ENCODE measurements at places on chromosomes 11 and 22.

- DNase-seq = no peak
Observed at GRCh38 chr22:44276706-44277356, 35.9 kb downstream of the SHISAL1 start.

DNA sequence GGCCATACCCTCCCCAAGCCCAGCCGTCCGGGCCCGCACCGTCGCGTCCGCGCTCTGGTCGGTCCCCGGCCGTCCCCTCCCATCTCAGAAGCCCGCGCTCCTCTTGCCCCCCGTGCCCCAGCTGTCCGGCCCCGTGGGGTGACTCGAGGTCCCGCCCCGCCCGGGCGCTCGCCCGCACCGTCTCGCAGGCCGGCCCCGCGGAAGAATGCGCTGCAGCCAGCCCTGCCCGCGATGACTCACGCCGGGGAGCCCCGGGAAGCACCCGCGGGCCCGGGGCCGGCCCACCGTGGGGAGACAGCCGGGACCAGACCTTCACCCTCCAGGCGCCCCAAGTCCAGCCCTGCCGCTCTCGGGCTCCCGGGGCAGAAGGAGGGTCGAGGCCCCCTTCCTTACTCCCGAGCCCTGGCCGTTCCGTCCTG is 320 bp upstream of the PHLDA2 start:
- DNase-seq = no peak

DNA sequence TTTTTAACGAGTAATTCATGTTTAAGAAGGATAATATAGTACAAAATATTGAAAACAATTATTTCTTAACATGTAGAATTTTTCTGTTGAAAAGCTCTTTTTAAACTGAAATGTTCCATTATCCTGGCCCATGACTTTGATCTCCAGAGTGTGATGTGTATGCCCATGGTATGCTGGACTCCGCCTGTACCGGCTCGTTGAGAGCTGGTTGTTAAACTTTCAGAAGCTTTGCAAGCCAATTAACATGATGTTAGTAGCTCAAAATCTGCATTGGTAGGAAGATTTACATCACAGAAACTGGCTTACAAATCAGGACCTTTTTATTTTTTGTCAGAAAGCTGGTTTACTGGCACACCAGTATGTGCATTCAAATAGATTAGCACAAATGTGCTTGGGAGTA is 15.0 kb downstream of the SIK2 start:
- no peak for DNase-seq

DNA sequence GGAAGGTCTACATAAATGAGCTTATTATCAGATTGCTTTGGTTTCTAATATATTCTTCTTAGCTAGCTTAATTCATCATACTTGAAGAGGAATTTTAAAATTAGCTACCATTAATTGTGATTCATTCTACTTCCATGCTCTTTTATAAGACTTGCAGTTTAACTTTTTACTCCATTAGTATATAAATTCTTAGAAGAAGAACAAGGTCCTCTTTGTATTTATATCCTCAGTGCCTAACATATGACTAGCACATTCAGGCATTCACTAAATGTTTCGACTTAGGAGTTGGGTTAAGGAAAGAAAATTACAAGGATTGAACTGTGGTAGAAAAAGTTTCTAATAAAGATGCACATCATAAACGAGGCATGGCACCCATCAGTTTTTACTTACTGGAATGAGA is 1135.5 kb downstream of the JRKL start:
- no peak for DNase-seq

DNA sequence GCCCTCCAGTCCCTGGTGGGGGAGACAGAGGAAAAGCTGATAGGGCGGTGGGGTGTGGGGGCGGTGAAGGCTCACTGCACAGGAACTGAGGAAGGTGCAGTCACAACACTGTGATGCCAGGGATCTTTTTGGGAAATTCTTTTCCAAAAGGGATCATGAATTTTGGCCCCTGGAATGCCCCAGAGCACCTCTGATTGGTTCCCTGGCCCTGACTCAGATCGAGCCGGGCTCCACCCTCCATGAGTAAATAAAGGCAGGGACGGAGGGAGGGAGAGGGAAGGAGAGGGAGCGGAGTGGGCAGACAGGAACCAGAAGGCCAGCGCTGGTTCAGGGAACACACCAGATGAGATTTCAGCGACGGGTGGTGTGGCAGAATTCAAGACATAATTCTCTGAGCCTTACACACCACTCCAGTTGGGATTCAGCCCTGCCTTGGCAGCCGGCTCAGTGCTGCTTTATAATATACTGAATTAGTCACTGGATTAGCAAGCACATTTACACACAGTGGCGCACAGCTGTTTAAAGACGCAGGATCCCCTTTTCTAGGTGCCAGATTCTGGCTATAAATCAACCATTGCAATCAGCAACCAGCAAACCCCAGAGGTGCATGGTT is 80.3 kb downstream of the ETS1 start:
- no peak for DNase-seq

DNA sequence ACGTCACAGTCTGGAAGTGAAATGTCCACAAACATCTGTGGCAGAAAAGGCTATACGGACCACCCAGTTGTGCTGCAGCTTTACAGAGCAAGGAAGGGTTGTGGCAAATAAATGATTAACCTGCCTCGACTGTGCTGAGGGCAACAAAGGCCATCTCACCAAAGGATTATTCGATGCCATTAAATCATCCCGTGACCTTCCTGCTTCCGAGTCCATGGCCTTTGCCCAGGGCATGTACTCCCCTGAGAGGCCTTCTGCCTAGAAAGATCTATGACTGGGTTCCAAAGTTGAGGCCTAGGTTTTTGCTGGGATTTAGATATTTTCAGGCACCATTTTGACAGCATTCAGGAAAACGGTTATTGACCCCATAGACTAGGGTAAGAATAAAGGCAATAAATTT is 9.2 kb downstream of the CDPF1 start:
- DNase-seq = no peak
